ENCODE measurements at places on chromosomes 12 and 14.

- DNase-seq: no peak
These were observed 63.2 kb downstream of the PTCSC3 start for GRCh38 chr14:36113341-36113740.

DNA sequence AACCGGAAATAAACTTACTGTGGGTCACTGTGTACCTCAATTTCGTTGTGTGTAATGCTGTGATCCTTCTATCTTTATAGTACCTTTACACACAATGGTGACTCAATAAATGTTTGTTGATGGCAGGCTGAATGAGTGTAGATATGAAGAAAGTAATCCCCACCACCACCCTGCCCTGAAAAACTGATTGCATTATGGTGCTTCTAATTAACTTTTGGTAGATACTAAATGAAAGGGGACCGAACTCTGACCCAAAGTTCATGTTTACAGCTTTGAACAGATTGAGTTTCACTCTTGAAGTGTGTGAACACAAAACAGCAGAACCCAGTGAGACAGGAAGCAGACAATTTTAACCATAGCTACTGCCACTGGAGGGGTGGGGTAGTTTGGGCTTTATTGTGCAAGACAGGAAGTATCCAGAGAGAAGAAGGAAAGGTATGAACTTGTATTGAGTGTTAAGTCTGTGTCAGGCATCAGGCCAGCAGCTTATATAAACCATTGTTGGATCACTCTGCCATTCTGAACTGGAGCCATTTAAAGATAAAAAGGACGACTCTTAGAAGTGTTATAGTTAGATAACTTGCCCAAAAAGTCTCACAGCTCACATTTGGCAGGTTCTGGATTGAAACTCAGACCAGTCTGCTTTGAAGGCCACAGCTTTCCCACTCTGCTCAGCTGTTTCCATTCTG is 197.0 kb upstream of the AMIGO2 start:
- peak; percentile 77 for DNase-seq

- no peak for DNase-seq
These were observed 107.5 kb upstream of the FAR2 start for GRCh38 chr12:29041621-29042020.

- no peak for DNase-seq
These were observed 42.6 kb downstream of the ARF6 start for GRCh38 chr14:49935526-49935925.

- DNase-seq: no peak
These were observed 16.7 kb downstream of the SLC7A7 start for GRCh38 chr14:22798528-22798927.

All from CD4-positive, alpha-beta T cell treated with Interleukin-1 beta for 1 hour (primary cell).